Stimulated activated CD8-positive, alpha-beta memory T cell treated with anti-CD3 and anti-CD28 coated beads, Interleukin-4, amount 100 ng/mL, for 1 hour (primary cell): ENCODE measurements at places on chromosomes 12 and 14.
A peak's percentile ranks its signal among the peaks of the same experiment; 100 is the strongest.

DNA sequence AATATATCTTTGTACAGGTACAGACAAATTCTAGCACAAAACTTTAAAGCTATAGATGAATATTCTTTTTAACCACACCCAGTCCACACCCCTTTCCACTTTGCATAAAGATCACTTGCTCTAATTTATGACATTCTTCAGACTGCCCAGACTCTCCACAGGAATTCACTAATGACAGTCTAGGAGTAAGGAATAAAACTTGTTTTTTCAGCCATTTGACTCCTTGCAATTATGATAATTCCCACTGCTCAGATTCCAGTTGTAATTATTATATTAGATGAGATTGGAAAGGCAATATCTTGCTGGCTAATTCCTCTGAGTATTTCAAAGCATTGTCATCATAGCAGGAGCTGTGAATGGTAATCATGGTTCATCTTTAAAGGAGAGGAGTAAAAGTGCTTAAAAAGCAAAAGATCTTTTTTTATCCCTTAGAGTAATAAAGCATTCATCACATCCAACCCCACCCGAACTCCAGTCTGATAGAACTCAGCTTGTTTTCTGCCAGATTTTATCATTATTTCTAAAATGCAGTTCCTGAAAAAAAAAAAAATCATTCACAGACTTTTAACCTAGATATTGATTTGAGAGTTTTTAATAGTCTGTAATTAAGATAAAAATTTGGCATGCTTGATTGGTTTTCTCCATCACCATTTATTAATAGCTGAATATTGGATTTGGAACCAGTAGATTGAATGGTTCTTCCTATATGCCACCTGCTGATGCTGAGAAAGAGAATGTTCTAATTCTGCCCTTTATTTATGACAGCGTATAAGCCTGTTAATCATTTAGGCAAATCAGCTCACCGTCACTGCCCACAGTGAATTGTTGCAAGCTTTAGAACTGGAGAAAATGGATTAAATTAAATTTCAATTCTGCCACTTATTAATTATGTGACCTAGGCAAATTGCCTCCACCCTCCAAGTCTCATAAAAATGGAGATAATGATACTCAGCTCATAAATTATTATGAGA, 93.9 kb upstream of the RASSF8 start:
- no peak for DNase-seq

DNA sequence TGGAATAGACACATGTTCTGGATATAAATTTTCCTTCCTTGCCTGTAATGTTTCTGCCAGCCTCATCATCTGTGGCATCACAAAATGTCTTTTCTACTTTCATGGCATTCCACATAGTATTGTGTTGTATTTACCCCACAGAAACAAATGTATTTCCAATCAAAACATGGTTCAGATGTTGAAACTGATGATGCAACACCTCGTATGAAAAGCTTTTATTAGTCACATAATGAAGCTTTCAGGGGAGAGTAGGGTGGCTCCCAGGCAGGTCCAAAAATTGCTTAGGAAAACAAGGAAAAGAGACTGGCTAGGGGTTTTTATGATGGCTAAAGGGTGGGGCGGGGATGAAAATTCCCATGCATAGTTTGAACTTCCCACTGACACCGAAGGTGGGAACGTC, 29.1 kb upstream of the ZNF641 start:
- DNase-seq: no peak

DNA sequence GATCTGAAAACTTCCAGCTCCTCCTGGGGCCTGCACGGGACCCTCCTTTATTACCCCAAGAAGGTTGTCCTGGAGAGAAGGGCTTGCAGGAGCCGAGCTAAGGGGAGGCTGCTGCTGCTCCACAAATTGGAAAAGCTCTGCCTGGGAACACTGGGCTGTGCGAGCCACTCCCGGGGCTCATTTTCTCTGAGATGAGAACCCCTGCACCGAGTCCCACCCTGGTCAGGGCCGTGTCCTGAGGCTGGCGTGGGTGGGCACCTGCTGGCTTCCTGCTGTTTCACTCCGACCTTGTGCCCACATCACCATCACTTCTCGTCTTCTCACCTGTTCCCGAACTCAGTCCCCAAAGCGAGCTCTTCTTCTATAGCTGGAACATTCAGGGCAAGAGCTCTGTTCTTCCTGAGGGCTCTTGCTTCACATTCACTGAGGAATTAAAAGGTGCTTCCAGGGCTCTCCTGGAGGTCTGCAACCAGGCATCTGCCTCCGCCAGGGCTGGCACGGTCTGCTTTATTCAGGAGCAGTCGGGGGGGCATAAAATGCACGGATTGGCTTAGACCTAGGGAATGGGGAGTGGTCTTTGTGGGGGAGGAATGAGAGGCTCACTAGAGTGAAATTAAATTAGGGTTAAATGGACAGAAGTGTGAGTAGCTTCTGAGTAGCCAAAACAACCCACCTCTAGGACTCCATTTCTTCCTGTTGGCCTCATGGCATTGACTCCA, 98.5 kb downstream of the ADGRD1 start:
- no peak for DNase-seq

DNA sequence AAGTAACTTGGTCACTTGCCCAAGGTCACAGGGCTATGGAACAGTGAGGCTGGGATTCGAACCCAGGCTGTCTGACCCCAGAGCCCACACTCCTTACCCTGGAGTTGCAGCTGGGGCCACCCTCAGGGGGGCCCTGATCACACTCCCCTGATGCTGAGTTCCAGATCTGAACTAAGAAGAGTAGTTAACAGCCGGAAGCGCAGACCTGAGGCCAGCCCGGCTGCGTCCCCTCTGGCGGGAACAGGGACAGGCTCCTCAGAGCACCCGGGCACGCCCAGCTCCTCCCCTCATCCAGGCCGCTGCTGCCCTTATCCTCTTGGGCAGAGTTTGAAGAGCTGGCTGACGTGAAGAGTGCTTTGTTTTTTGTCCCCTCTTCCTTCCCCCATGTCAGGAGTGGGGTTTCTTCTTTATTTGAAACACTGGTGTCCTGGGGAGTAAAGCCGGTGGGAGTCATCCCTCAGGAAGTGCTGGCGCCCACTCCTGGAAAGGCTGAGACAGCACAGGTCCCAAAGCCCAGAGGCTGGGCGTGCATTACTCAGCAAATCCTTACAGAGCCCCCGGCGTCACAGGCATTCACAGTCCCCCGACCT, 8.7 kb downstream of the PHB2 start:
- no peak for DNase-seq

- no peak for DNase-seq
Measured at GRCh38 chr12:127041985-127042625, 1224.9 kb upstream of the TMEM132C start.

DNA sequence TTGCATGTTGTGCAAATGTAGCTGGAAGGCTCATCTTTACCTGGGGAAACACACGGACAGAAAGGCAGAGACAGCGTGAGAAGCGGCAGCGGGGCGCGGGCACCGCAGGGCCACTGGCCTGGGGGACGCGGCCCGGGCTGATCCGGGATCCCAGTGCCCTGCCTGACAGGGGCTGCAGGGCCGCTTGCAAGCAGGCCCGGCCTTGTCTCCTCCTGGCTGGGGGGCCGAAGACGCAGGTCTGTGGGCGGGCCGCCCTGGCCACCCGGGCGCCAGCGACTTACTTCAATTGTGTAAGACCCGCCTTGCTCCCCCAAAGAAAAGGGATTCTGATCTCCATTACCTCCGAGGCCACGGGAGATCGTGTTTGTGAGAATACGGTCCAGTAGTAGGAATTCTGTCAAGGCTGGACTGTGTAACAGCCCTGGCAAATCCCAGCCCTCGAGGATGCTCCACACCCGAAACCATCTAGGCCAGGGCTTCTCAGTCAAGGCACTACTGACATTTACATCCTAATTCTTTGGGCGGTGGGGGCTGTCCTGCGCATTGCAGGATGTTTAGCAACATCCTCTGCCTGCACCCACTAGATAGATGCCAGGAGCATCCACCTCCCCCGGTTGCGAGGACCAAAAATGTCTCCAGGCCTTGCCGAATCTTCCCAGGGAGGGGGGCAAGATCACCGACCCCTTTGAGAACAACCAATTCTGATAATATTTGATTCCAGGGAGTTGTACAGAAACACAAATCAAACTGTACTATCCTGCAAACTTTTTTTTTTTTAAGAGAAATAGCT, 95.6 kb downstream of the BCL11B start:
- no peak for DNase-seq

- DNase-seq: no peak
Measured at GRCh38 chr14:25150934-25151790, 101.2 kb upstream of the STXBP6 start.

GRCh38 chr14:60151715-60152114, 13.5 kb downstream of the DHRS7 start:
- peak; percentile 25 for DNase-seq

GRCh38 chr12:114851981-114852380, 168.0 kb upstream of the TBX3 start:
- DNase-seq: no peak

GRCh38 chr14:61188196-61188595, 92.9 kb downstream of the TMEM30B start:
- no peak for DNase-seq

DNA sequence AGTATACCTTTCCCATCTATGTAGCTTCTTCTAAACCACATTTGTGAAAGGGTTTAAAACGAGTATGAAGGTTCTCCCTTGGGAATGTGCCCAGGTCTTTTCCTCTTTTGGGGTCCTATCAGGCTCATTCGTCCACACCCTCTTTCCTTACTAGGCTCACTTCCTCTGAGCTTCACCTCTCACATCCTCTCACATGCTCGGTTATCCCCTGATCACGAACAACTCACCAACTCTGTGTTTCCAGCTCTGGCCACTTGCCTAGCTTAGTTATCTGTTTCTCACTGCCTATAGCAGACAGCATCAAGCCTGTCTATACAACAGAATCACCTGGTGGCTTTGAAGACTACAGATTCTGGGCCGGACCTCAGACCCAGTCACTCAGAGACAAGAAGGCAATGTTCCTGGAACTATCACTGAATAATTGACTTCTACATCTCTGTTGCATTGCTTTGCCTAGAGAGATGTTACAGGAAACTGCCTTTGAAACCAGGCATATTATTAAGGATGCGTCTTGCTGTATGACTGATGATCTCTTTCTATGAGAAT, 158.2 kb downstream of the FOXN3 start:
- DNase-seq: no peak

- DNase-seq: no peak
Measured at GRCh38 chr14:77139540-77140358, 1.8 kb downstream of the ZDHHC22 start.

DNA sequence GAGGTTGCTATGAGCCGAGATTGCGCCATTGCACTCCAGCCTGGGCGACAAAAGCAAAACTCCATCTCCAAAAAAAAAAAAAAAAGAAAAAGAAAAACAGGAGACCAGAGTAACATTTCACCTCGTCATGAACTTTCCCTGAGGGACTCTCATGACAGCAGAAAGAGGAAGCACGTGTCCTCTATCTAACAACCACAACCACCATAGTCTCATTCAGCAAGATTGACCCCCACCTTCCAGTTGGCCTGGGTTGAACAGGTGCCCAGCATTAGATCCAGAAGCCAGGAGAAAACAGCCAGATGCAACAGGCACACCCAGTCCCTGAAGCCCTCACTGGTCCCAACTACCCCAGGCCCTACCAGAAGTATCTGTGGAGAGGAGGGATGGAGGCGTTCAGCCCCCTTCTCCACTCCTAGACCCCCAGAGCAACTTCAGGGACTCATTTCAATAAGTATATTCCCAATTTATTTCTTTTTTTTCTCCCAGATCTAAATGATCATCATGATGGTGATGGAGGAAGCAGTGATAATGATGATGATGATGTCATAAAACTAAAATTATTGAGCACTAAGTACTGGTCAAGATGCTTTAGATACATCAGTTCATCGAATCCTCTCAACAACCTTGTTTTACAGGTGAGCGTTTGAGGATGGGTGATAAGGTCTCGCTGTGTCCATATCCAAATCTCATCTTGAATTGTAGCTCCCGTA, 235.0 kb downstream of the EFCAB11 start:
- DNase-seq: no peak

DNA sequence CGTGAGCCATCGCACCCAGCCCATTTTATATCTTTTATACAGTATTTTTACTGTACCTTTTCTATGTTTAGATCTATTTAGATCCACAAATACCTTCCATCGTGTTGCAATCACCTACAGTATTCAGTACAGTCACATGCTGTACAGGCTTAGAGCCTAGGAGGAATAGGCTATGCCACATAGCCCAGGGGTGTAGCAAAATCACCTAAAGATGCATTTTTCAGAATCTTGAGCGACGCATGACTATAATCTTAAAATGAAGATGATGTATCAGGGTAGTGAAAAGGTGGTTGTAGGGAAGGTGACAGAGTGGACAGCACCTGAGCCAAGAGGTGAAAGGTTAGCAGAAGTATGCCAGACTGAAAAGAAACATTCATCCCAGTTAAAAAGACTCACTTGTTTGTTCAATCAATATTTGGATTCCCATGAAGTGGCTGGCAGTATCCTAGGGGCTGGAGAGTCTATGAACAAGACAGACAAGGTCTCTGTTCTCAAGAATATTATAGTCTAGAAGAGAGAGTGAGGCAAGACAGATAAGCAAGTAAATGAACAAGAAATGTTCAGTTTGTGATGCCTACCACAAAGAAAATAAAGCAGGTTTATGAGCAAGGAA, 3.6 kb downstream of the SPRING1 start:
- no peak for DNase-seq

DNA sequence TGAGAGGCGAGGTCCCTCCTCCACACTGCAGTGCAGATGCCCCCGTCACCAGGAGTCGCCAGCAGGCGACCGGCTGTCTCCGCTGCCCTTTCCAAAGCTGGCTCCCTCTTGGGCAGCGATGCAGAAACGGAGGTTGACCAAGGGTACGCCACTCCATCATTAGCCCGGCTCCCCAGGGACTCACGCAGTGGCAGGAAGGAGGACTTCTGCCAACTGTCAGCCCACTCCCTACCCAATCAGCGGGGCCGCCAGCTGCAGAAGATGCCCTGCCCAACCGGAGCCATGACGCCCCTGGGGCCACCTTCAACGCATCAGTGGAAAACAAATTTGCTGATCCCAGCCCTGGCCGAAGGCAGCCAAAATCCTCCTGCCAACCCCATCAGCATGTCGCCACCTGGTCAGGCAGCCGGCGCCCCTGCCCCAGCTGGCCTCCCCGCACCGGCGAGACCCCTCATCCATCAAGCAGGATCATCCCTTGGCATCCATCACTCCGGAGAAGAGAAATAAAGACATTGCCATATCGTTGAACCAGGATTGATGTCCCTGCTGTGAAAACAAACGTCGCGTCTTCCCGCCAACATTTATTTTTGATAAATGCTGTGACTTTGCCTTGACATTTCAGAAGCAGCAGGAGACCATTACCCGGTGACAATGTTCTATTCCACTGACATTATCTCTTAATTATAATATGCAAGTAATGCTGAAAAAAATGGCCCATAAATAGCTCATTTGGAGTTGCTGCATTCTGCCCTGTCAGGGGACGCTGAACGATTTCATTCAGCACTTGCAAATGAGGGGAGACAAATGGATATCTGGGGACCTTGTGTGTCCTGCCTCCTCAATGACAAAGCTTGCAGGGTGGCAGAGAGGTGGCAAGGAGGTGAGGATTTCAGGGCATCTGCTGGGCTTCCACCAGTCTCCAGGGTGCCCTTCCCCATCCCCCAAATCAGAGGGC, 105.1 kb downstream of the SCARB1 start:
- no peak for DNase-seq
